ENCODE measurements at places on chromosomes 6 and 20.
A peak's percentile ranks its signal among the peaks of the same experiment; 100 is the strongest.

GRCh38 chr6:113980937-113981554 is 10.1 kb upstream of the HDAC2 start:
- DNase-seq = no peak

DNA sequence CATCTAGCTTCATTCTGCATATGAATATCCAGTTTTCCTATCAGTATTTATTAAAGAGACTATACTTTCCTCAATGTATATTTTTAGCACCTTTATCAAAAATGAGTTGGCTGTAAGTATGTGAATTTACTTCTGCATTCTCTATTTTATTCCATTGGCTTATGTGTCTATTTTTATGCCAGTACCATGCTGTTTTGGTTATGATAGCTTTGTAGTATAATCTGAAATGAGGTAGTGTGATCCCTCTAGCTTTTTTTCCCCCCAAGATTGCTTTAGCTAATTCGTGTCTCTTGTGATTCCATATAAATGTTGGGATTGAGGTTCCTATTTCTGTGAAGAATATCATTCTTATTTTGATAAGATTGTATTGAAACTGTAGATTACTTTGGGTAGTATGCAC is 469.1 kb upstream of the MAP3K7 start:
- no peak for DNase-seq

- DNase-seq = no peak
Measured at GRCh38 chr6:12262236-12263061, 27.7 kb upstream of the EDN1 start.

DNA sequence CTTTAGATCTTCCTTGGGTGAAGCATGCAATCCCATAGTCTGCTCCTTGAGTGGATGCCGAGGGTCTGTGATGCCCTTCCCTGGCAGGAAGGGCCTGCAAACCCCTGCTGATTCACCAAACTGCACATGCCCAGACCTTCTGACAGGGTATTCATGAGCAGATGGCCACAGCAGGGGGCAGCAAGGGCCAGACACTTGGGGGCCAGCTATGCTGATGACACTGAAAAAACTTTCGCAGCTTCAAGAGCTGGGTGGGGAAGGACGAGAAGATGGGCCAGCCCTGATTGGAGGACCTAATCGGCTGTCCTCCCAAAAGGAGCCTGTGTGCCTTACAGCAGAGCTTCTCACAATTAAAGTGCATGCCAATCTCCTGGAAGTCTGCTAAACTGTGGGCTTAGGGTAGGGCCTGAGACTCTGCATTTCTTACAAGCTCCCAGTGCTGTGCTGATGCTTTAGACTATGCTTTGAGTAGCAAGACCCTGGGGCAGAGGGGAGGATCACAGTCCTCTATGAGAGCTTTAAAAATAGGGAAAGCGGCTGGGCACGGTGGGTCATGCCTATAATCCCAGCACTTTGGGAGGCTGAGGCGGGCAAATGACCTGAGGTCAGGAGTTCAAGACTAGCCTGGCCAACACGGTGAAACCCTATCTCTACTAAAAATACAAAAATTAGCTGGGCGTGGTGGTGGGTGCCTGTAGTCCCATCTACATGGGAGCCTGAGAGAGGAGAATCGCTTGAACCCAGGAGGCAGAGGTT is 15.2 kb upstream of the GDAP1L1 start:
- DNase-seq = no peak

- DNase-seq = no peak
Measured at GRCh38 chr6:26105109-26105730, 18.0 kb downstream of the HFE start.

- peak; percentile 18 for DNase-seq
Measured at GRCh38 chr6:50120300-50120699, 70.6 kb upstream of the DEFB112 start.

- no peak for DNase-seq
Measured at GRCh38 chr20:6480328-6481200, 286.9 kb upstream of the BMP2 start.

- peak; percentile 86 for DNase-seq
Measured at GRCh38 chr6:106163966-106164877, 78.1 kb downstream of the PRDM1 start.

- DNase-seq = peak; percentile 94
Measured at GRCh38 chr6:25050356-25050755, 114.6 kb upstream of the RIPOR2 start.

DNA sequence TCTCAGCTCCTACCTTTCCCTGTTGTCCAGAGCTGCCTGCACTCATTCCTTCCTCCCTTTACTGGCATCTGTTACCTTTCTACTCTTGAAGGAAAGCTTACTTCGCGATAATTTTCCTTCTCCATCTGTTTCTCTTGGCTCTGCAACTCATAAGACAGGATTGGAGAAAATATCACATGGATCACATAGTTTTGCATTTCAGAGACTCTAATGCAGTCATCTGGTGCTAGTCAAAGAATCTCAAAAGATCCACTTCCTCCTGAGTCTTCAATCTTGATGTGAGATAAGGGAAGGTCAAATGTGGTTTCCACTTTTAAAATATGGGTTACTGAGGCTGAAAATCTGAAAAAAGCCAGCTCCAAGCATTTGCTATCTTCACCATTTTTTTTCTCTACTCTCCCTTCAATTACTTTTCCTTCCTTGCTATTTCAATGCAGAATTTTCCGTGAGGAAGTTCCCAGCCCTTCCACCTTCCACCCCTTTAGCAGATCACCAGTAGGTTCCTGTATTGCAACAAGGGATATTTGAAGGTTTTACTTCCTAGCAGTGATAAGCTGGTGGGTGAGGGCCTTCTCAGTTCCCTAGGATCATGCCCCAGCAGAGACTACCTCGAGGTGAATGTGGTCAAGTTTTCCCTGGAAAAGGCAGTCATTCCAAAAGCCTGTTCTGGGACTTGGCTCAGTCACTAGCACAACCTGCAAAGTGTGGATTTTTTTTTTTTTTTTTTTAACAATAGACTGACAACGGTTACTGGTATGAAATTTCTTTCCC is 62.8 kb upstream of the LRRC1 start:
- no peak for DNase-seq

GRCh38 chr6:52557389-52558265 is 19.2 kb downstream of the TRAM2 start:
- peak; percentile 34 for DNase-seq

DNA sequence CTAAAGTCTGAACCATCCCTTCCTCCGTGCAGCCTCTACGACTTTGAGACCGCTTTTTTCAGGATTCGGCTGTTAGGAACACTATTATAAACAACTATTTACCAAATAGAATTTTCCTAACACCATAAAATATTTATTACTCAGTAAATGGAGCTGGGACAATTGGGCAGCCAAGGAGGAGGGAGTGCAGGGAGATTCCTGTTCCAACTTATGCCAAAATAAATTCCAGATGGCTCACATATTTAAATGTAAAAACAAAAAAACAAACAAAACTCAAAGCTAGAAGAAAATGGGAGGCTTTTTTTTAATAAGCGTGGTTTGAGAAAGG is 48.1 kb downstream of the TCP11 start:
- peak; percentile 23 for DNase-seq

DNA sequence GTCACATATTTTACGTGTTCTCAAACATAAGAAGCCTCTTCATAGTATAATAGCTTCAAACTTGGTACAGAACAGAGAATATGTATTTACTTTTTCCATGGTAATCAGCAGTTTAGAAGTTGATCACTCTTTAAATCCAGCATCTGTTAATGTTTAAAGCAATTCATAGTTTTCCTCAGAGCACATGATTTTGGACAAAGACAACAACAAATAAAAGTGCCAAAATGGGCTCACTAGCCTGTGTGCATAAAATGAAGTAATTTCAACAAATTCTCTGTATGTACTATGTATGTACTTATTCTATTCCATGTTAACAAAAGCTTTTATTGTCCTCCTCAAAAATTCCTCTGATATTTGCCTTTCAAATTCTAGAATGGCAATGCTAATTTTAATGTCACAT is 38.1 kb upstream of the UST start:
- DNase-seq = no peak

DNA sequence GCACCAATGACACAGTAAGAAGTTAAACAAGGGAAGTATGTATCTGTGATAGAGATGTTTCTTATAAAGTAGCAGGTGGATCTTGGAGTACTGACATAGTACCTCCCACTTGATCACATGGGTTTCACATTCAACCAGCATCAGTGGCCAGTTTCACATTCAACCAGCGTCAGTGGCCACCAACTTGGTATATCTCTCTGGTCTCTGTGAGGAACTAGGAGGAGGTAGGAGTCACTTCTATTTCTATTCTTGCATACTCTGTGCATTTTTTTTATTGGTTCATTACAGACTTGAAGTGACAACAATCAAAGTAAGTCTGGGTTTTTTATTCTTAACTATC is 200.3 kb upstream of the SIM1 start:
- DNase-seq = no peak

- DNase-seq = peak; percentile 58
Measured at GRCh38 chr6:10968776-10969175, 75.3 kb downstream of the ELOVL2 start.

All from fibroblast of skin of right quadriceps (primary cell).